Iris pigment epithelial cell (primary cell): ENCODE measurements at places on chromosomes 7 and 10.

- no peak for DNase-seq
These were observed 30.8 kb upstream of the FXYD4 start for GRCh38 chr10:43340619-43341018.

DNA sequence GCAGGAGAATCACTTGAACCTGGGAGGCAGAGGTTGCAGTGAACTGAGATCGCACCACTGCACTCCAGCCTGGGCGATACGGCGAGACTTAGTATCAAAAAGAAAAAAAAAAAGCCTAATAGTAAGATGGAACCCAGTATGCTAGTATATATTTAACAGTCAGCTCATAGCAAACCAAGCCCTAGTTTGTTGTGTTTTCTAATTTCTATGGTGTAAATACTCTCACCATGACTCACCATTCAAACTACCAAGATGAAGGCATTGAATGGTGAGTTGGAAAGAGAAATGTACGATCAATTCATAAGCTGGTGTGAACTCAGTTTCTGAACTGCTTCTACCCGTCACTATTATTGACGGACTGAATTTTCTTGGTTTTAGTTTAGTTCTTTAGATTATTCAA, 173.7 kb upstream of the KAT6B start:
- peak; percentile 9 for DNase-seq

- no peak for DNase-seq
These were observed 312.8 kb downstream of the TNS3 start for GRCh38 chr7:47268851-47269836.

DNA sequence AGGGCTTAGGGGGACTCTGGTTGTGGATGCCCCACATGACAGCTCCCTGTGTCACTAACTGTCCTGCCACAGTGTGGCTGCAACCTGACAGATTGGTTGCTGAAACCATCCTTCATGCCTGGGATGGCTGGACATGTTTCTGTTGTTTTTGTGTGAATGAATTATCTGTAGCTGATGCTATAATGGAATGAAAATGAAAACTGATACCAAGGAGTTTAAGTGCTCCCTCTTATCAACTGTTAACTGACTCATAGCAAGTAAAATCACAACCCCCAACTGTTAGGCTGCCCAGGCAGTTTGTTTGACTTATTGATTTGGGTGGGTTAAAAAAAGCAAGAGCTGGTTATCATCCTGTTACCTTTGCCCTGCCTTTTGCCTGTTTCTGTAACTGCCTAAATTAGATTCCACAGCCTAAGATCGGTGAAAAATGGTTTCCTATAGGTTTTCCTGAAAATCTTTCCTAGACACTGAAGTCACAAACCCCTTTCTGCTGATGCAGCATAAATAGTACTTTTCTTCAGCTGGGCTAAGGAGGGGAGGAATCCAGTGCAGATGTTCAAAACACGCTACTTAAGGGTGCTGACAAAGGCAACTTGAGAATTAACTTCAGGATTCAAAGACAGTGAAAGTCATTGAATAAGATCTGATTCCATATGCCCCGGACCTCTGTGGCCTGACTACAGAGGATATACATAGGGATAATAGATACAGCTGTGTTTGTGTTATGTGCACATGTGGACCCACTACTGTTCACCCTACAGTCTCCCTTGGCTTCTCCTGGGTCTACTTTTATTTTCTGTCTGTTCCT, 5.7 kb downstream of the FRAT2 start:
- DNase-seq: no peak

- no peak for DNase-seq
These were observed 265.1 kb downstream of the ETV1 start for GRCh38 chr7:13724191-13724976.
